Left colon (tissue), 2 donors: ENCODE measurements at places on chromosomes 7 and 10. TPM values are rescaled to one million over a fixed set of nuclear protein-coding genes. Genes with fewer than 3 reads are reported as not detected.

GRCh38 chr10:100021322-100021721 is 11.6 kb upstream of the DNMBP start:
- DNase-seq = no peak

- DNase-seq = no peak
These were observed 16.9 kb upstream of the AKR1E2 start for GRCh38 chr10:4809156-4809555.

GRCh38 chr7:151435971-151436370 is 4.0 kb downstream of the CRYGN start:
- no peak for DNase-seq

DNA sequence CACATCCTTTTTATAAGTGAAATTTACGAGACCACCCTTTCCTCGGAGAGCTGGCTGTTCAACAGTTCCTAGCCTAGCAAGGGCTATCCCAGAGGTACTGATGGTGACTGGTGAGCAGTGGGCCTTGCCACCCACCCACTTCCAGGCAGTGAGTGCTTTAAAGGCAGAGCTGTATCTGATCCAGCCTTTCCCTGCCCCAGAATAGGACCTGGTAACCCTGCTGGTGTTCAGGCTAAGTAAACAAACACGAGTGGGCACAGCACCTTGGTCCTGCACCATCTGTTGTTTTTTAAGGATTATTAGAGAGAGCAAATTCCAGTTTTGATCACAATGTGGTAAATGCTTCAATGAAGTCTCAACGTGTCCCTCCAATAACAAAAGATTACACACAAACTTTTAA is 75.7 kb downstream of the COBL start:
- no peak for DNase-seq

- DNase-seq = no peak
These were observed 79.5 kb downstream of the CARD11 start for GRCh38 chr7:2964208-2964607.

DNA sequence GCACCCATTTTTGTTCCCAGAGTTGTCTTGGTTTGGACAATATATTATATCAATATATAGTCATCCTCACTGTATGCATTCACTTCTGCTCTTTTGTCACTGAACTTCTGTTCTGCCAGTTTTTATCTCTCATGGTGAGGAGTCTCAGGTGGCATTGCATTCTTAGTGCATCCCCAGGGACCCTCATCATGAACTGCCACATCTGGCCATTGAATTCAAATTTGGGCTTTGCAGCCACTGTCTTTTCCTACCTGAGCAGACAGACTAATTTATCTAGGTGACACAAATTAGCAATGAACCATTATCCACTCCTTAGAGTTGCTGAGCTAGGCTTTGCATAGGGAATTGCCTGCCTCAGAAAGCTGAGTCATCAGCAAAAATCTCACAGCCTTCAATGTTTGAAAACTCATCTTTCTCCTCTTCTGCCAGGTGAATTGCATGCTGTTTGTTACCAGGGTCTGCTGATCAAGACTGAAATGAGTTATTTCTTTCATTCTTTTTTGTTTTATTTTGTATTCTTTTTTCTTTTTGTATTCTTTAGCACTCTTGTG is 316.8 kb upstream of the MTPN start:
- no peak for DNase-seq

- no peak for DNase-seq
These were observed 24.6 kb downstream of the TBXAS1 start for GRCh38 chr7:139853506-139854123.

- no peak for DNase-seq
These were observed 67.9 kb downstream of the PPP1R9A start for GRCh38 chr7:94975336-94975735.

GRCh38 chr7:151087245-151088018 is 1.2 kb downstream of the AGAP3 start:
- peak; percentile 71 for DNase-seq

DNA sequence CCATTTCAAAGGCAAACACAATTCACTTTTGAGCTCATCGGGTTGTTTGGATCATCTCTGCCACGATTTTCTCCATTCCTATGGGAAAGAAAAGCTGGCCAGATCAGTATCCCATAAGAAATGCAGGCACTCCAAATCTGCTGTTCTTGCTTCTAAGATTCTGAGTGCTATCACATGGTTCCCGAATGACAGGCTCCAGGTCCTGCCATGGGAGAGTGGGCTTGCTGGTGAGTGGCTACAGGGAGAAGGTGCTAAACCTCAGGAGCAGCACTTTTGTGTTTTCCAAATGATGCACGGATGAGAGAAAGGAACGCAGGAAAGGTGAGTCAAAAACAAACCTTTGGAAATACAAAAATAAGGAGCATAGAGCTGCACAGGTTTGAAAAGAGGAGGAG is 32.1 kb downstream of the MTURN start:
- no peak for DNase-seq

GRCh38 chr7:39383136-39383535 is 183.1 kb upstream of the YAE1 start:
- no peak for DNase-seq

WIPF3 gene
- 2.1 TPM for total RNA-seq

TAS2R5 gene
- total RNA-seq = 1.8 TPM

SPDYE11 gene
- total RNA-seq = not detected

RBP4 gene
- total RNA-seq = 10.1 TPM

TFEC gene
- total RNA-seq = 0.89 TPM

MYPN gene
- total RNA-seq = 0.12 TPM

UCN3 gene
- 6.1 TPM for total RNA-seq

COL13A1 gene
- 0.70 TPM for total RNA-seq
